Stimulated activated CD8-positive, alpha-beta memory T cell treated with anti-CD3 and anti-CD28 coated beads, Interleukin-15, amount 100 ng/mL, for 48 hours (primary cell): ENCODE measurements at places on chromosomes 2 and 18.

- no peak for DNase-seq
These were observed 238.4 kb downstream of the PID1 start for GRCh38 chr2:229032608-229033234.

GRCh38 chr18:50298443-50299284, 11.2 kb upstream of the CXXC1 start:
- DNase-seq = no peak

GRCh38 chr18:376311-376710, 108.5 kb upstream of the THOC1 start:
- DNase-seq = no peak

GRCh38 chr2:240576036-240576435, 7.8 kb downstream of the RNPEPL1 start:
- DNase-seq = no peak

DNA sequence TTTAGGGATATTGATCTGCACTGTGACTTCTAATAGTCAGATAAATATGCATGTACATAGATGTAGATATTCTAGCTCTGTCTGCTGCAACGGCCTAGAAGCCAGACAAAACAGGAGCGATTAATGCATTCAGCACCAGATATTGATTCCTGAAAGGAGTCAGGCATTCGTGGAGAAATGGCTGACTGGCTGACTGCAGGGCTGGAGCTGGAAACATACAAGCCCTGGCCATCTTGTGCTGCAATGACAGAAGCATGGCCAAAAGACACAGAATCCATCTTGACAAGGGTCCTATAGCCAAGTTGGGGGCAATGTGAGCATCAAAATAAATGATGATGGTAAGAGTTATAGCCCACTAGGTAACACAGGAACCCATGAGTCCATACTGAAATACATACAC, 231.5 kb upstream of the KLHL29 start:
- DNase-seq = no peak

DNA sequence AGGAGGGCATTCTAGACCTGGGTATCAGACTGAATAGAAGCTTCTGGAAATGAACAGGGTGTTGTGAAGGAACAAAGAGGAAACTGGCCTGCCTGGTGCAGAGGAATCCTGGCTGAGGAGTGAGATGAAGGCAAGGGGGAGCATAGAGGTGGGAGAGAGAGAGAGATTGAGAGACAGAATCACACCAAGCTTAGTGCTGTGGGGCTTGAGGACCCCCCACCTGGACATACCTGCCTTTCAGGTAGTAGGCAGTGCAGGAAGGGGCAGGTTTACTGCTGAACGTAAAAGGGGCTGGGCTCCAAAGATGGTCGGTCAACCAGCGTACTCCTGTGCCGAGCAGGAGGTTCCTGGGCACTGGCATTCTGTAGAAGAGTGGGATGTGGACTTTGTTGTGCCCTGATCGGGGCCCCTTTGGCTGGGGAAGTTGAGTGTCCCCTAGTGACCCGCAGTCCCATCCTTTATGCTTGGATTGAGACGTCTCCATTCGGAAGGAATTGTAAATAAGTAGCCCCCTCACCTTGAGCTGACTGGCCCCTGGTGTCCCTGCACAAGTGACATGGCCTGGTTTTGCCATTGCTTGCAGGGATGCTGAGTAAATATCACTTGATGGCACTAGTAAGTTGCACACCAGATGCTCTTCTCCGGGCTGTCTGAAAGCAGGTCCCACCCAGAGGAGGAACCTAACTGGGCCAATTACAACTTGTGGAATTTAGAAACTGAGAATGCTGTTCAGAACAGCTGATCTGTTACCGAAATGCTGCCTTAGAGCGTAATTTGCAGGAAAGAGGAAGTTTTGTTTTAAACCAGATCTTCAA, 1.4 kb downstream of the UBE2F start:
- no peak for DNase-seq

GRCh38 chr2:105834931-105835330, 90.2 kb downstream of the NCK2 start:
- DNase-seq = no peak

- DNase-seq = no peak
These were observed 17.7 kb downstream of the TANK start for GRCh38 chr2:161177969-161178368.

DNA sequence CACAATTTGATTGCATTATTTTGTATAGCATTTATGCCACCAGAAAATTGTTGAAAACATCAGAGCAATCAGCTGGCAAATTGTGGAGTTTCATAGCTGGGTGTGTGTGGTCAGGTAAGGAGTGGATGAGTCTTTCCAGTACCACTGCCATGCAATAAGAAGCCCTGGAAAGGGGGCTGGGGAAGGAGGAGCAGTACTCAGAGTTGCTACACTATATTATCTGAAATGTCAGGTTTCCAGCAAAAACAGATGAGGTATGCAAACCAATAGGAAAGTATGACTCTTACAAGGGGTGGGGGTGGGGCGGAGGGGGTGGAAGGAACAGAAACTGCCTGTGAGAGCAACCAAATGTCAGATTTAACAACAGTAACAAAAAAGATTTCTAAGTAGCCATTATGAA, 112.2 kb downstream of the SOS1 start:
- DNase-seq = no peak

DNA sequence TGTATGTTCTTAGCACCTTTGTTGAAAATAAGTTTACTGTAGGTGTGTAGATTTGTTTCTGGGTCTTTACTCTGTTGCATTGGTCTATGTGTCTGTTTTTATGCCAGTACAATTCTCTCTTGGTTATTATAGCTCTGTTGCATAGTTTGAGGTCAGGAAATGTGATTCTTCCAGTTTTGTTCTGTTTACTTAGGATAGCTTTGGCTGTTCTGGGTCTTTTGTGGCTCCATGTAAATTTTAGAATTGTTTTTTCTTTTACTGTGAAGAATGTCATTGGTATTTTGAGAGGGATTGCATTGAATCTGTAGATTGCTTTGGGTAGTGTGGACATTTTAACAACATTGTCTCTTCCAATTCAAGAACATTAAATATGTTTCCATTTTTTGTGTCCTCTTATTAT, 69.1 kb downstream of the ANKRD62 start:
- DNase-seq = no peak

GRCh38 chr18:10455726-10456453, 1.5 kb downstream of the APCDD1 start:
- no peak for DNase-seq

GRCh38 chr2:143691121-143691520, 561.9 kb downstream of the ARHGAP15 start:
- no peak for DNase-seq

- no peak for DNase-seq
These were observed 169.7 kb upstream of the APCDD1 start for GRCh38 chr18:10284540-10285282.

GRCh38 chr18:46456691-46457090, 200.3 kb downstream of the LOXHD1 start:
- no peak for DNase-seq

DNA sequence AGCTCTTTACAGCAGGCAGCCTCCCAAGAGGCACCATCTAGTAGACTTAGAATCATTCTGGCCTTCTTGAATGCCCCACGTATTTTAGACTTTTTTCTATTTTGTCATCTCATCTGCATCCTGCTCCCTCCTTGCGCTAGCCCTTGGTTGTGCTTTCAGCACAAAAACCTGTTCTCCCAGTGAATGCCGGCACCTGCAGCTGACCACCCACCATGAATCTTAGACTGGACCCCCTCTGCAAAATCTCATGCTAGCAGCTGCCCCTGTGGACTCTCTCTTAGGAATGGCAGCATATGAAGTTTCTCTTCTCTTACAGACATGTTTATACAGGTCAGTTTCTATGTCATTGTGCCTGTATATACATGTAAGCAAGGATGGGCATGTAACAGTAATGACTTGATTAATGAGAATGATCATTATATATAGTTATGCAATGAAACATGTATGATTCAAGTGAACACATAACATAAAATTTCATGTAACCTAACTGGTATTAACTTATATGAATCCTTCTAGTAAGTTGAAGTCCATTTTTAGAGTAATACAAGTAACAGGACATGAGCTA, 159.8 kb downstream of the SUCLG1 start:
- DNase-seq = no peak

DNA sequence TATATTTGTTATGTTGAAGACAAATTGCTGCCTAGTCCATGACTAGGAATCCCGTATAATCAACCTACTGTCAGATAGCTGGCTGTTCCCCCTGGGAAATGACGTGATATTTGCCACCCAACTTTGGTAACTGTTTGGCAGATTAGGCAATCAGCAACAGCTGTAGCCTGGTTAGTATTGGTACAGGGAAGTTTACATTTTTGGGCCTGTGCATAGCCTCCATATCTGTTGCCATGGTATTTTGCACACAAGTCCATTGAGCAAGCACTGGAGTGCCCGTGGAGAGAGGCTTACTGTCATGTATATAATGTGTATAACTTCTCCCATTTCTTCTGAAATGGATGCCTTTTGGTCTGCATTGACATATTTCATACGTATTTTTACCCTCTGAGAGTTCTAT, 27.7 kb downstream of the BIRC6 start:
- DNase-seq = no peak

DNA sequence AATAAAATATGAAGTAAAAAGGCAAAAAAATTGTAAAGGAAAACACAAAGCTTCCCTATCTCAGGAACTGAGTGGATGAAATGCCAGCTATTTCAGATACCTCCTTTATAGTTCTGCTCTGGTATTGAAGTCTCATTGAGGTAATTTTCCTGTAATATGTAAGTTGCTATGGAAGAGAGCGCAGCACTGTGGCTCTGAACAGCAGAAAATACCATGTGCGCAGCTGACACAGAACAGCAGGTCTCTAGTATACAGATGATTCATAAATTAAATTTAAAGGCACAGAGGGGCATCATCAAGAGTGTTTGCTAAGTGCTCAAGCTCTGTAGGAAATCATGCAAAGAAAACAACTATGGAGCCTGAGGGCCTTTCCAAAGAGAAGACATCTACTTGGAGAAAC, 315.3 kb upstream of the CDH7 start:
- DNase-seq = no peak

DNA sequence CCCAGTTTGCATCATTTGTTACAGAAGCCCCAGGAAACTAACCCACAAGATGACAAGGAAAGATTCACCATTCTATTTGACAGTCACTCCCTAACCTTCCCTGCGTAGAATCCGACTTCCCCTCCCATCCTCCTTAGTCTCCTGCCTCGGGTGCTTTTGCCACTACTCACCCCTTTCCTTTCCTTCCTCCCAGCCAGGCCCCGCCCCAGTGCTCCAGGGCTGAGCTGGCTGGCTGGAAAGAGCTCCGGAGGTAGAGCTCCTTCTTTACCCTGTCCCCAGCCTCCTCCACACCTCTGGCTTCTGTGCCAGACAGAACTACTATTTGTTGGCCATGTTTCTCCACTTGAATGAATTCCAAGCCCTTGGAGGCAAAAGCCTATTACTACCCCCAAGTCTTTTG, 317.6 kb upstream of the NCKAP5 start:
- DNase-seq = no peak

- no peak for DNase-seq
These were observed 59.7 kb upstream of the ZC3H15 start for GRCh38 chr2:186426153-186427016.

DNA sequence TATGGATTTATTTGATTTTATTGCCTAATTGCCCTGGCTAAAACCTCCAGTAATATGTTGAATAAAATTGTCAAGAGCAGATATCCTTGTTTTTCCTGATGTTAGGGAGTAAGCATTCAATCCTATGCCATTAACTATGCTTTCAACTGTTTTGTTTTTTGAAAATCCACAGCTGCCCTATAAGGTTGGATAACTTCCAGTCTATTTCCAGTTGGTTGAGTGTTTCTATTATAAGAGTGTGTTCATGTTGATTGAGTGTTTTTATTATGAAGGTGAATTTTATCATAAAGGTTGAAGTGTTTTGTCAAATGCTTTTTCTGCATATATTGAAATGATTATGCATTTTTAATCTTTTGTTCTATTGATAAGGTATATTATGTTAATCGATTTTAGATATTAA, 149.9 kb upstream of the SCN7A start:
- no peak for DNase-seq

DNA sequence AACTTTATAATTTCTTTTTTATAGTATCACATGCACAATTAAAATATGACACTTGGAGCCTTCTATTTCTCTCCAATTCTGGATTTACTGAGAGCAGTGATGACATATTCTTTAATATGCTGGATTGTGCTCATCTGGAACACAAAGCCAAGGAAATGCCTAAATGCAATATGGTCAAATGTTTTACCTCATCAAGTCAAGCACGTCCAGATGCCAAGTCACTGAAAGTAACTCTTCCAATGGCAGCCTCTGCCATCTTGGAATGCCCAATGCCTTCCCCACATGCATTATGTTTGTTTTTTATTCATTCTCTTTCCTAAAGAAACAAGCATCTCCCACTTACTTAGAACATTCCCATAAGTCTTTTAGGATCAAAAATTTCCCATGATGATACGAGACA, 189.8 kb downstream of the TMX3 start:
- DNase-seq = no peak

DNA sequence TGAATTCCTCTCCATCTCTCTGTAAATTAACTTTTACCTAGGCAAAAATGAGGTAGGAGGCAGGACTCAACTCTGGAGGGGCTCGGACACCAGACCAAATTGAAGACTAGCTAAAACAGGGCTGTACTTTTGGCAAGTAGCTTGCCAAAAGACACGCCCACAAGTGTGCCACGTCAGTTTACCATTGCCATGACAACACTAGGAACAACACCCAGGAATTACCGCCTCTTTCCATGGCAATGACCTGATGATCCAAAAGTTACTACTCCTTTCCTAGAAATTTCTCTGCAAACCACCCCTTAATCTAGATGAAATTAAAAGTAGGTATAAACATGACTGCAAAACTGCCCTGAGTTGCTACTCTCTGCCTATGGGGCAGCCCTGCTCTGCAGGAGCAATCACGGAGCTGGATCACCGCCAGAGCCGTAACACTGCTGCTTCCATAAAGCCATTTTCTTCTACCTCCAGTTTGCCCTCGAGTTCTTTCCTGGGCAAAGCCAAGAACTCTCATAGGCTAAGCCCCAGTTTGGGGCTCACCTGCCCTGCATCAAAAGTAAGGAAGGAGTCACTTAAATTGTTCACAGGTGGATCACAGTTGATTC, 66.0 kb upstream of the FAM136A start:
- DNase-seq = no peak

- DNase-seq = no peak
These were observed 99.0 kb downstream of the DGKD start for GRCh38 chr2:233453111-233453915.
